Stimulated activated CD8-positive, alpha-beta memory T cell treated with anti-CD3 and anti-CD28 coated beads, Interleukin-4, amount 100 ng/mL, for 4 hours (primary cell): ENCODE measurements at places on chromosomes 2 and 18.

- DNase-seq, result no peak
Observed at GRCh38 chr2:54212456-54212855, 43.6 kb downstream of the TSPYL6 start.

- DNase-seq, result no peak
Observed at GRCh38 chr2:53067056-53067455, 700.5 kb upstream of the CHAC2 start.

- no peak for DNase-seq
Observed at GRCh38 chr18:73235921-73236320, 368.1 kb upstream of the NETO1 start.

- no peak for DNase-seq
Observed at GRCh38 chr18:50492097-50492496, 67.8 kb upstream of the MAPK4 start.

DNA sequence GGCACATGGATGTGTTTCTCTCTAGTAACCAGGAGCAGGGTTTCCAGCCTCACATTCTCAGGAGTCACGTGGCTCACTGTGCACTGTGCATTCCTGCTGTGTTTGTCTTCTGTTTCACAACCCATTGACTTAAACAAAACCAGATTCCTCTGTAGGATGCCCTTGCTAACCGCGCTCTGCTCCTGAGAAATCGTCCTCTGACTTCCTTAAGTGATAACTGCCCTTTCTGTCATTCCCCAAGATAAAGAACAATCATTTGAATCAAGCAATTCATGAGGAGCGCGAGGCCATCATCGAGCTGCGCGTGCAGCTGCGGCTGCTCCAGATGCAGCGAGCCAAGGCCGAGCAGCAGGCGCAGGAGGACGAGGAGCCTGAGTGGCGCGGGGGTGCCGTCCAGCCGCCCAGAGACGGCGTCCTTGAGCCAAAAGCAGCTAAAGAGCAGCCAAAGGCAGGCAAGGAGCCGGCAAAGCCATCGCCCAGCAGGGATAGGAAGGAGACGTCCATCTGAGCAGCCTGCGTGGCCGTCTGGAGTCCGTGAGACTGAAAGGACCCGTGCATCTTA, 60.2 kb downstream of the RALBP1 start:
- no peak for DNase-seq

DNA sequence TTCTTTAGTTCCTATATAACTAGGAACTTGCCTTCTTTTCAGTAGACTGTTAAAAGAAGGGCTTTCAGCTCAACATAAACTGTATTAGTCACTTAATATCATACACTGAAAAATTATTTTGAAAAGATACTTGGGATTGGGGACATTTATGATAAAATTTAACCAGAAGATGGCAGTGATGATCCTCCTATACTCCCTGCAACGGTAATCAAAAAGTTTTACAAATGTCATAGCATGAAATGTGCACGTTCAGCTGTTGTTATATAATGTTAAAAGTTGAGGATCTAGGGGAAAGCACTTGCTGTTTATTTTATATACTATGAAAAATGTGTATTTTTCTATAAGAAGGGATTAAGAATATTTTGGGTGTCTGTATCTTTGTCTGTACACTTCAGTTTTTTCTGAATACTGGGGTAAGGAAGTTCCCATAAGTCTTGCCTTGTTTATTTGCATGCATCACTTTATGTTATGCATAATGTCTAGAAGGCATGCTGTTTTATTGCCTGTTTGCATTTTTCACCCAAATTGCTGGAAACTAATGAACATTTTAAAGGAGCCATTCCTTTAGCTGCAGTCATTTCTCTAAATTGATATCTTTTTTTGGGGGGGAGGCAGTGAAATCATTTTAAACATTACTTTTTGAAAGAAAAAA, 19.0 kb downstream of the DYNC1I2 start:
- DNase-seq, result no peak

- DNase-seq, result no peak
Observed at GRCh38 chr2:221629468-221629867, 57.4 kb upstream of the EPHA4 start.

- DNase-seq, result no peak
Observed at GRCh38 chr2:128640845-128641360, 322.2 kb upstream of the HS6ST1 start.
